Mucosa of gallbladder (tissue), 1 donor: ENCODE measurements at places on chromosomes 1 and 21. TPM values are rescaled to one million over a fixed set of nuclear protein-coding genes. Genes with fewer than 3 reads are reported as not detected.

GRCh38 chr1:109231066-109231465 is 17.3 kb downstream of the SARS1 start:
- no peak for DNase-seq

Gene HLX
- total RNA-seq = 9.8 TPM

Gene FNDC5
- total RNA-seq = 8.4 TPM

Gene FAM177B
- 36.8 TPM for total RNA-seq

DNA sequence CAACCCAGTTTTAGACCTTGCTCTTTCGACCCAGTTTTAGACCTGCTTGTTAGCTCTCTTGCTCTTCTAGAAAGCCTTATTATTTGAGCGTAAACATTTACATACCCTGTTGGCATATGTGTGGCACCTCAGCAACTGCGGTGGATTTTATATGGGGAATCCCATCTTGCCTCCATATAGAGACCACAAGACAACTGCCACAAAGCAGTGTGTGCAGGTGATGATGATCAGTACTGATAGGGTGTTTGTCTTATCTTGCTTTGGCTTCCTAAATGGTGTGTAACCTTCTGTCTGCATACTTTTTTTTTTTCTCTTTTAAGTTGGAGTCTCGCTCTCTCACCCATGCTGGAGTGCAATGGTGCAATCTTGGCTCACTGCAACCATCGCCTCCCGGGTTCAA is 1270.8 kb downstream of the MRPL39 start:
- DNase-seq = no peak

GRCh38 chr1:119409731-119410130 is 5.2 kb upstream of the HSD3B2 start:
- DNase-seq = peak; percentile 16

Gene CD5L
- total RNA-seq = not detected

DNA sequence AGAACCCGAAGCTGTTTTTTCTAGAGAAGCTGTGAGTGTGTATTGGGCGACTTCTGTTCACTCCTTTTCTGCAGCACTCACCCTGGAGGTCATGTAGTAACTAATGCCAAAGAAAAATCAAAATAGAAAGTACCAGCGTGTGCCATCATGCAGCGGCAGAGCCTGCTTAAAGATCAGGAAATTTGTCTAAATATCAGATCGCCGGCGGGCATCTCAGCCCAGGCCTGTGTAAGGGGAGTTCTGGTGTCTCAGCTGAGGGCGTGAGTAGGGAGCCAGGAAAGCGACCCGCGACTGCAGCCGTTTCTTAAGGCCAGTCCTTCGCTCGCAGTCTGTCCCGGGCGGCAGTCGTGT is 768 bp downstream of the EDARADD start:
- peak; percentile 10 for DNase-seq

Gene LRRN2
- 2.4 TPM for total RNA-seq

DNA sequence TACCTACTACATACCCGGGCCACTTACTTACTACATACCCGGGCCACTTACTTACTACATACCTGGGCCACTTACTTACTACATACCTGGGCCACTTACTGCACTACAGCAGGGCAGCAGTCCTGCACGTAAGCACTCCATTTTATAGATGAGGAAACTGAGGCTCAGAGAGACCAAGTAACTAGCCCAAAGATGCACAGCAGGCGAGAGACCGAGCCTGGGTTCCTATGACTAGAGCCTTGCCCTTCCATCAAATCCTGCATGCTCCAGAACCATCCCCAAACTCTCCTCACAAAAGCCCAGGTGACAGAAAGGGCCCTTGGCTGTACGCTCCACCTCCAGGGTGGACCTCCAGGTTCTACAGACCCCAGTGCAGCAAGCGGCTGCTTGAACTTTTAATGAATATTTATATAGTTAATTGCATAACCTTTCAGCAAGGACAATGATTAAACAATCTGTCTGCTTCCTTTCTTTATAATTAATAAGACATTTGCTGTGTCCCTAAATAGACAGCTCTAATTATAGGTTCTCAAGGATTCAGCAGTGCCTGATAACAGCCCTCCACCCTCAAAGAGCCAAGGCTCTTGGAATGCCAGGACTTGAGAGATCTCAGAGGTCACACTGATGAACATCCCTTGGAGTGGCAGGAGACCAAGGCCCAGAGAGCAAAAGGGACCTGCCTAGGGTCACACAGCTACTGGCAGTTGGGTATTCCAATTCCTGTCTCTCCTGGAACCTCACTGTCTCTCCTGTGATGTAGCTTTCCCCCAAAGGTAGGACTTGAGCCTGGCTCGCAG is 43.4 kb downstream of the LRP8 start:
- no peak for DNase-seq

DNA sequence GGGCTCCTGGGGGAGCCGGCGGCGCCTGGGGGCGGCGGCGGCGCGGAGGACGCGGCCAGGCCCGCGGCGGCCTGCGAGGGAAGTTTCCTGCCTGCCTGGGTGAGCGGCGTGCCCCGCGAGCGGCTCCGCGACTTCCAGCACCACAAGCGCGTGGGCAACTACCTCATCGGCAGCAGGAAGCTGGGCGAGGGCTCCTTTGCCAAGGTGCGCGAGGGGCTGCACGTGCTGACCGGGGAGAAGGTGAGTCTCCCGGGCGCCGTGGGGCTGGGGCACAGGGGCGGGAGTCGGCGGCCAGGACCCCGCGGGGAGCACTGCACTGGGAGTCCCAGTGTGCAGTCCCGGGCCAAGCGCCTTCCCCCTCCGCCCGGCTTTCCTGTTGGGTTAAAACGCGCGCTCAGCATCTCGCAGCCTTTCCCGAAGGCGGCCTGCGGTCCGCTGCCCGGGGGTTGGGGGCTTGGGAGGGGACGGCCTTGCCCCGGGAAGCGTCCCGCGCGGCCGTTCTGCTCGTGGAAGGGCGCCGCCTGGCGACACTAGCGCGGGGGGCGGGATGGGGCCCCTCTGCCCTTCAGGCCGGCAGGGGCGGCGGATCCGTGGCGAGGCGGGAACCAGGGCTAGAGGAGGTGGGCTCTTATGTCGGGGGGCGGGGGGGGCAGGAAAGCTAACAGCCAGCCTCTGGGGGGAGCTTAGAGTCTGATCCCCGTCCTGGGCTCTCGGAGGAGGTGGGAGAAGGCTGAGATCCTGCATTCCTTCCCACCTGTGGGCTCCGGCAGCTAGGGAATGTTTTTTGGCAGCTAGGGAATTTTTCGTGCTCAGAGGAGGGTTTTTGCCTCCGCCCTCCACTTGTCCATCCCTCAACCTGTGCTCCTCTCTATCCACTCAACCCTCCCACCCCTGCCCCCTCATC is 1.1 kb downstream of the HUNK start:
- DNase-seq = peak; percentile 39

DNA sequence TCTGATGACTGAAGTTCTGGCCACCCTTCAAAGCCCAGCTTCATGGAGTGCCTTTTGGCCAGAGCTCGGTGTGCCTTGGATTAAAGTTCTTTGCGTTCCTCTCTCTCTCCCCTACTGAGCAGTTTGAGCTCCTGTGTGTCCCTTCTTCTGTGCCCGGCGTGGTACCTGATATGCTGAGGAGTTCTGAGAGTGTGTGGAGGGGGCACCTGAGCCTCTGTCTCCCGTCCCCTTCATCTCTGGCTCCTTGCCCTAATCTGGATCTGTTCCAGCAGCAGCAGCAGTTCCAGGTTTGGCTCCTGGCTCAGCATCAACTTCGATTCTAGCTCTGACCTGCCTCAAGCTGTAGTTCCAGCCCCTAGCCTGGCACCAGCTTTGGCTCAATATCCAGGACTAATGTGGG is 25.1 kb upstream of the MYCL start:
- DNase-seq = peak; percentile 58

DNA sequence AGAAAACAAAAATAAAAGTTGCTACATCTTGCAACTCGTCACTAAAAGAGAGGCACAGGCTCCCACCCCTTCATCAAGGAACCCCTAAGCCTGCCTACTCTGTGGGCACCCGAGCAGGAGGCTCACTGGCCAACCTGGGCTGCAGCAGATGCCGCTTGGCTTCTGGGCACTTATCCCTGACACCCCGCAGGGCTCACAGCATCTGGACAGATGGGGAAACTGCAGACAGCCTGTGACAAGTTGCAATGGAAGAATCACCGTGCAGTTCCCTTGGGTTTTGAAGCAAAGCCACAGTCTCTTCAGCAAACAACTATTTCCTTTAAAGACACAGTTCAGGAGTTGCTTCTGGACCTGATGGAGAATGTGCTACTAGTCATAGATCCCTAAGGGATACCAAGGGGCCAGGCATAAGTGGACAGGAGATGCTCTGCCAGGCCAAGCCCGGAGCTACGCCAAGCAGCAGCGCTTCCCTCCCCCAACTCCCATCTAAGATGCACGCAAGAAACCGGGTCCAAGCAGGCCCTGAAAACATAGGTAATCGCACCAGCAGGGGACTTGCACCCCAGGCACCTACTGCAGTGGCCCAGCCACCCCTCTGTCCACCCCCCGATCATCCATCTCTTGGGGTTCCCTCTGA is 170.6 kb downstream of the NPHP4 start:
- DNase-seq = no peak

Gene TFF3
- total RNA-seq = 1,342 TPM

DNA sequence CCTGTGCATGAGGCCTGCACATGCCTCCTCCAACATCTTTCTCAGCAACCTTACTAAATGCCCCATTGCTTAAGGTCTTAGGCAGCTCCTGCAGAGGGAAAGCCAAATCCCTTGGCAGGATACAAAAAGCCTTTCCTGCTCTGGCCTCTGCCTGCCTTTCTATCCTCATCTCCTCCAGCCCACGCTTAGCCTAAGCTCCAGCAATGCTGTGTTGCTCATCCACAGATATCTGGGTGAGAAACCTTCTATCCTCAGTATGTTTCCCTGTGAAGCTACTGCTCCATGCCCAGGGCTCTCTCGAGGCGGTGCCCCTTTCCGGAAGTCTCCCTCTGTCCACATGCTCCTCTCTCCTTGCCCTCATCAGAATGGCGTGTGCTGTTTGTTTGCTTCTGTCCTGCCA is 37.0 kb upstream of the CCSAP start:
- DNase-seq = no peak

Gene TMEM269
- total RNA-seq = 0.06 TPM

DNA sequence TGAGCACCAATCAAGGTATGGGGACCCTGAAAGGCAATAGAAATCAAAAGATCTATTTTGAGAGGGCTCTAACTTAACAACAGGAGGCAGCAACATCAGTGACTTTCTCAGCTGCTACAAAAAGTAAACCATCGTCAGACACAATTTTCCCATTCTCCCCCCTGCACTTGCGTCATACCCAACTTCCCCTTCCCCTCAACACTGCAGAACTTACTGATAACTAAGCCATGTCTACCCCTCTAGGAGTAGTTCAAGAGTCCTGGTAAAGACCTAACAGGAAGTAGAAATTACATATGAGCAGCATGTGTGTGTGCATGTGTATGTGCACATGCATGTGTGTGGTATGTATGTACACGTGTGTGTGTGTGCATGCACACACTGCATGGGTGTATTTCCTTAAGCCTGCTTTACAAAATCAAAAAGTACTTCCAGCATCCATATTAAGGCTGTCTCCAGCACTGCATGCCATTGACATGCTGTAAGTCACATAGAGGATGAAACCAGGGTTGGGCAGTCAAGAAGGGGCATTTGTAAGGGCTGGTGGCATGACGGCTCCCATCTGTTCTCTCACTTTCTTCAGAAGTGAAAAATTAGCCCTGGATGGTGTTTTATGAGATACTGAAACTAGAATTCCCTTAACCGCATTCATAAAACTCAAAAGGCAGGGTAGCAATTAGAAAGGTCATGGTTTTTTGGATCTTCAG is 460.1 kb upstream of the RUNX1 start:
- peak; percentile 28 for DNase-seq

GRCh38 chr1:198935306-198935921 is 296.6 kb downstream of the PTPRC start:
- peak; percentile 88 for DNase-seq

- no peak for DNase-seq
These were observed 15.5 kb downstream of the TMEM59 start for GRCh38 chr1:54037476-54037875.

Gene DEGS1
- 39.3 TPM for total RNA-seq

Gene LEFTY2
- 0.23 TPM for total RNA-seq

DNA sequence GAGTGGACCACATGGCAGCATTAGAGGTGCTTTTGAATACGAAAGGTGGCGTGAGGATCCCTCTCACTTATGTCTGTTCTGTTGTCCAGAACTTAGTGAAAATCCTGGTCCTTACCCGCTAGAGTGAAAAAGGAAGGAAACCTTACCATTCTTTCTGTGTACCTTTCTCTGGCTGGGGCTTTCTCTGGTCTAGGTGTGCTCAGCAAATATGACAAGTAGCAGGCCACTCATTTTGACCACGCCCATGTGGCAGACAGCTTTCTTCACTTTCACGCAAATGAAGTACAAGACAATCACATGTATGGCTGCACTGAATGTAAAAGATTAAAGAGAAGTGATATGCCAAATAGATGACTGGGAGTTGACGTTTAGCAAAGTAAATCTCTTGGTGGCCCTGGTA is 131.9 kb downstream of the FGGY start:
- DNase-seq = no peak

DNA sequence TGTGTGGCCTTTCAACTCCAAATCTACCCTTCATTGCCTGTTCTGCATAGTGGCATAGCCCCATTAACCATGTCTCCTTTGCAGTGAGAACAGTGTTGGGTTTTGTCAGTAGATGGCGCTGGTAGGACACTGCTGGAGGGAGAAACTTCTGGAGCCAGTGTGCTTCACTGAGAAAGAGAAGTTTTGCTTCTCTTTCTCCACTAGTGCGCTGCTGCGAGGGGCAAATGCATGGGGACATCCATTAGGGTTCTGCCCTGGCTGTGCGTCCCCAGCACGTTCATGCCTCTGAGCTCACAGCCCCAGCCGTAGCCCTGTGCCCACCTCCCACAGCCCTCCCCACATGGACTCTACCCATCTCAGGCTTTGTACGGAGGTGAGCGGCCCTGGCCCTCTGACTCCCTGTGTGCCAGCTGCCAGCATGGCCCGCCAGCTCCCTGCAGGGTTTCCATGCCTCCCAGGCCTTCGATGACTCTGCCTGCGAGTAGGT is 53.1 kb downstream of the RIMS3 start:
- DNase-seq = peak; percentile 73

Gene LRRC40
- total RNA-seq = 7.7 TPM

- DNase-seq = no peak
These were observed 153.5 kb downstream of the TGFBR3 start for GRCh38 chr1:91732291-91733107.

- DNase-seq = no peak
These were observed 856 bp downstream of the OR6K3 start for GRCh38 chr1:158719664-158720063.

Gene RGS8
- total RNA-seq = 0.03 TPM

Gene PGLYRP3
- not detected for total RNA-seq

Gene NRIP1
- 34.4 TPM for total RNA-seq

- DNase-seq = no peak
These were observed 83.8 kb downstream of the TMEM53 start for GRCh38 chr1:44590475-44590874.

Gene CHI3L2
- total RNA-seq = 2.8 TPM

- DNase-seq = no peak
These were observed 33.9 kb upstream of the PTPRC start for GRCh38 chr1:198604975-198605374.

Gene SPRR3
- 42.5 TPM for total RNA-seq
